ENCODE measurements at places on chromosomes 2 and 18.

- DNase-seq, result no peak
Measured at GRCh38 chr2:134491771-134492441, 226.9 kb downstream of the TMEM163 start.

DNA sequence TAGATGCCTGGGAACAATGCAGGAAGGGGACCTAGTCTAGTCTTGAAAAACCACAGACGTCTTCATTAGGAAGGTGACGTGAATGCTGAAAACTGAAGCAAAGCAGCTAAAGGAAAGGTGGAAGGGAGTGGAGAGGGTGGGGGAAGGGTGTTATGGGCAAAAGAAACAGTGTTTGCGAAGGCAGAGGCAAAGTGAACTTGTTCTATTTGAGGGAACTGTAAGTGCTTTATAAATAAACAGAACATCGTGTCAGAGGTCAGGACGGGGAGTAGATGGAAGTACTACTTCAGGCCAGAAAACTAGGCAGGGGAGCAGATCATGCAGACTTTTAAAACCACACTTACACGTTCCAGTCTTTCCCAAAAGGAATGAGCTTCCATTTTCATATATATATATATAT, 57.8 kb downstream of the FASTKD2 start:
- DNase-seq, result no peak

GRCh38 chr2:85188852-85189251, 55.7 kb downstream of the TCF7L1 start:
- DNase-seq, result no peak

DNA sequence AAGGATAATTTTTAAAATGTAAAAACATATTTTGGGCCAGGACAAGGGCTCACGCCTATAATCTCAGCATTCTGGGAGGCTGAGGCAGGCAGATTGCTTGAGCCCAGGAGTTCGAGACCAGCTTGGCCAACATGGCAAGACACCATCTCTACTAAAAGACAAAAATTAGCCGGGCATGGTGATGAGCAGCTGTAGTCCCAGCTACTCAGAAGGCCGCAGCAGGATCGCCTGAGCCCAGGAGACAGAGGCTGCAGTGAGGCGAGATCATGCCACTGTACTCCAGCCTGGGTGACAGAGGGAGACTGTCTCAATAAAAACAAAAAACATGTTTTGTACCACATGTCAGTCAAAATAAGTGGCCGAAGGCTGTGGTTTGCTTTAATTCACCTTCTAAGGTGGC, 122.5 kb downstream of the HDAC4 start:
- DNase-seq, result no peak

DNA sequence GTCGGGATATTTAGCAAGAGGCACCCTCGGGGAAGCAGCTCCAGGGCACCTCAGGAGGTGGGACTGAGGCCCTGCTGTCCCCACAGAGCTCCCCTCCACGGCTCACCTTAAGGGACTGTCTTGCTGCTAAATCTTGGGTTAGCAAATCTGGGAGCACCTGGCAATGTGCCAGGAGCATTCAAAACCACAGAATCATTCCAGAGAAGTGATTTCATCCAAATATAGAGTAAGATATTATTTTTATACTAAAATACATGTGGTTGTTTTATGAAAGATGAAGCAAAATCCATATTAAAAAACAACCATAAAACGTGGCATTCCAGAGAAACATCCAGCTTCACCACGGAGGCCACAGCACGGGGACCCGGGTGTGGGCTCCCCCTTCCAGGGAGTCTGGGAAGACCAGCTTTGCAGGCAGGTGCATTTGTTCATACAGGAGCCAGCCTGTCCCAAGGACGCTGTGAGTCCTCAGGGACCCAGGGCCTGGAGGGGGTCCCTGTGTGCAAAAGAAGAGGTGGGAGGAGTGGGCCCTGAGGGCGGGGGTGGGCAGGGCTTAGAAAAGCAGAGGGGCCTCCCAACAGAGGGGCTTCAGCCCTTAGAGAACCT, 16.3 kb downstream of the HS1BP3 start:
- DNase-seq, result no peak

- no peak for DNase-seq
Measured at GRCh38 chr2:226431288-226431948, 368.2 kb downstream of the IRS1 start.

GRCh38 chr2:179936654-179937053, 70.4 kb downstream of the CWC22 start:
- peak; percentile 27 for DNase-seq

DNA sequence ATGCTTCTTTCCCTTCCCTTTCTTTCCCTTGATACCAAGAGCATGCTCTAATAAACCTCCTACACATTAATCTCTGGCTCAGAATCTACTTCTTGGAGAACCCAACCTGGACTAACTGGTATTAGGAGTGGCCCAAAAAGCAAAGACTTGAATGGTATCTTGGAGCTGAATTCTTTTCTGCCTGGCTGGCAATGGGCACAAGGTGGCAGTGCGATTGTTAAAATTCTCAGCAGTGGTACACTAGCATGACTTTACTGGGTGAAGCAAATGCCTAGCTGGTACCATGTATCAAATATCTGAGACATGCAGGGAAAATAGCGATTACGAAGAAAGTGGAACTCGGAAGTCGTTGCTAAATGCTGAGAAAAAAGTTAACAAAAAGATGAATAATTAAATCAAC, 376.1 kb downstream of the XIRP2 start:
- DNase-seq, result no peak

DNA sequence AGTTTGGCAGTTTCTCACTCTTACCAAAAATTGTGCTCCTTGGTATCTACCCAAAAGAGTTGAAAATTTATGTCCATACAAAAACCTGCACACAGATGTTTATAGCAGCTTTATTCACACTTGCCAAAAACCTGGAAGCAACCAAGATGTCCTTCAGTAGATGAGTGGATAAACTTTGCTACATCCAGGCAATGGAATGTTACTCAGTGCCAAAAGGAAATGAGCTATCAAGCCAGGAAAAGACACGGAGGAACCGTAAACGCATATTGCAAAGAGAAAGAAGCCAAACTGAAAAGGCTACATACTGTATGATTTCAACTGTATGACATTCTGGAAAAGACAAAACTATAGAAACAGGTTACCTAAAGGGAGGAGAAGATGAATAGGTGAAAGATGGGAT, 36.1 kb downstream of the TMEM163 start:
- DNase-seq, result no peak

- no peak for DNase-seq
Measured at GRCh38 chr18:1595195-1595594, 690.5 kb downstream of the ADCYAP1 start.

- no peak for DNase-seq
Measured at GRCh38 chr2:9737053-9737875, 106.0 kb upstream of the TAF1B start.
